ENCODE measurements at places on chromosomes 12 and 14.

DNA sequence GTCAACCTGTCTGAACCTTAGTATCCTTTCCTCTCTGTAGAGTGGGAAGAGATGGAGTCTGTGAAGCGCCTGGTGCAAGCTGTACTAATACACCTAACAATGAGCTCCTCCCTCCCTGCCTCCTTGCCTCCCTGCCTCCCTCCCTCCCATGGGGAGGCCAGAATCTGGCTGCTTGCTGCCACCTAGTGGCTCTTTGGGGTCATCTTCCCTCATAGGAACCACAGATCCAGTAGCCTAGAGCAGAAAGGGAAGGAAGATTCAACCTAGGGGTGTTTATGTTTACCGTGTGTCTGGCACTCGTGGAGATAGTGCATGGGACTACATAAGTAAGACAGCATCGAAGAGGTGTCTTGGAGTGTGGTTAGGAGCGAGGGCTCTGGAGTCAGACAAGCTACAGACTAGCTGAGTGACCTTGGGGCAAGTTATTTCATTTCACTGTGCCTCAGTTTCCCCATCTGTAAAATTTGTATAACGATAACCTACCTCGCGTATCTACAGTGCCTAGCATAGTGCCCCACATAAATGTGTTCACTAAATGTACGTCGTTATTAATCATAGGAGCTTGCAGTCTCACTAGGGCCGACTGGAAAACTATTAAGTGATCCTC is 35.5 kb upstream of the TSPAN9 start:
- peak; percentile 68 for DNase-seq

GRCh38 chr12:56862264-56862663 is 71.9 kb downstream of the SDR9C7 start:
- no peak for DNase-seq

DNA sequence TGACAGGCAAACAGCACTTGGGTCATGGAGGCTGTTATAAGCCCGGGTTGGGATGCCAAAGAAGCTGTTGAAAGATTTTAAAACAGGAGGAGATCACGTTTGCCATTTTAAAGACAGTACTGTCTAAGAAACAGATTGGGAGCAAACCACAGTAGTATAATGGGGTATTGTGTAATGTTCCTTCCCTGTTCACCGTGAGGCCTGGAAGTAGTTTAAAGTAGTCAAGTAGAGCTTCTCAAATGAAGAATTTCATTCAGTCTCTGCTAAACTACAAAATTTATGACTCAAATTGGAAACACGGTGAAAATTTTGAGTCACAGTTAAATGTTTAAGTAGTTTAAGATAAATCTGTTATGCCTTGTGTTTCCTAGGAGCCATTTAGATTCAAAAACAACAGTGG is 35.8 kb downstream of the ATP2A2 start:
- no peak for DNase-seq

- DNase-seq: no peak
Measured at GRCh38 chr12:124533456-124533855, 34.0 kb downstream of the NCOR2 start.
